ENCODE measurements at places on chromosomes 5 and 9.

GRCh38 chr5:179292681-179293635 lies 52.3 kb downstream of the ADAMTS2 start:
- no peak for DNase-seq

GRCh38 chr5:8522646-8523045 lies 653.7 kb downstream of the MTRR start:
- DNase-seq = no peak

- no peak for DNase-seq
Observed at GRCh38 chr9:98142925-98143481, 24.0 kb upstream of the TRIM14 start.

- no peak for DNase-seq
Observed at GRCh38 chr9:12329623-12329985, 363.6 kb upstream of the TYRP1 start.

- no peak for DNase-seq
Observed at GRCh38 chr5:177995691-177996595, at the start of gene PROP1. Gene PROP1 (minus strand): TSS chr5:177996242. CDS start chr5:177995933, 309 bp downstream.

DNA sequence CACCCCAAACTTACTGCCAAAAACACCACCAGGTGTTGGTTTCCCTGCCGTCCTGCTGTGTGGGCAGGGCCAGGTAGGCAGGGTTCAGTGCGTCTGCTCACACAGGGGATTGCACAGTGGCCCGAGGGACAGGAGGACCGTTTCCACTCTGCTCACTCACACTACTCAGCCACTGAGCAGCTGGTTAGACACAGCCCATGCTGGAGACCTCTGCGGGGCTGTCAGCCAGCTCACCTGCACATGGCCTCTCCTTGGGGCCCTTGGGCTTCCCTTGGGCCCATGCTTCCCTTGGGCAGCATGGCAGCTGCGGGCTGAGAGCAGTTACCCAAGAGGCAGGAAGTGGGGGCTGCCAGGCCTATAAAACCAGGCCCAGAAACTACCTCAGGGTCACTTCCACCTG lies 79.0 kb downstream of the SYK start:
- DNase-seq = no peak

- no peak for DNase-seq
Observed at GRCh38 chr5:125325488-125326149, 579.2 kb upstream of the ZNF608 start.

- DNase-seq = no peak
Observed at GRCh38 chr5:99316484-99316883, 387.7 kb upstream of the CHD1 start.

- DNase-seq = no peak
Observed at GRCh38 chr5:171700318-171700912, 85.2 kb upstream of the SMIM23 start.

- no peak for DNase-seq
Observed at GRCh38 chr5:45262061-45262590, 434.1 kb downstream of the HCN1 start.

DNA sequence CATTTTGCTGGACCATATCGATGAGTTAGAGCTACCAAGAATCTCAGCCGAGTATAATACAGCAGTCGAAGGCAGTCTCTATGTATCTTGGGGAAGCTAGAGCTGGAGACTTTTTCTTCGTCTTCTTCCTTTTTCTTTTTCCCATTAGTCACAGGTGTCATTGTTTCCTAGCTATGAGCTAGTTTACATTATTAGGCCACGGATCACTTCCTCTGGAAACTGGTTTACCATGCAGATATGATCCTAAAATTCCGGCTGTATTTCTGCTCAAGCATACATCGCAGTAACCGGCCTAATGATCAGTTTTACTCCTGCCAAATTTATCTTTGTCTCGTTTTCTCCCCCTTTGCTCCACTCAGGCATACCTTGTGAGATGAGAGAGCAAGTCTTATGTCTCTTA lies 312.8 kb downstream of the ARHGAP26 start:
- DNase-seq = no peak
